Activated naive CD4-positive, alpha-beta T cell treated with anti-CD3 and anti-CD28 coated beads, Interleukin-2, amount 50 U/mL, for 16 hours (primary cell): ENCODE measurements at places on chromosomes 5 and 9.

DNA sequence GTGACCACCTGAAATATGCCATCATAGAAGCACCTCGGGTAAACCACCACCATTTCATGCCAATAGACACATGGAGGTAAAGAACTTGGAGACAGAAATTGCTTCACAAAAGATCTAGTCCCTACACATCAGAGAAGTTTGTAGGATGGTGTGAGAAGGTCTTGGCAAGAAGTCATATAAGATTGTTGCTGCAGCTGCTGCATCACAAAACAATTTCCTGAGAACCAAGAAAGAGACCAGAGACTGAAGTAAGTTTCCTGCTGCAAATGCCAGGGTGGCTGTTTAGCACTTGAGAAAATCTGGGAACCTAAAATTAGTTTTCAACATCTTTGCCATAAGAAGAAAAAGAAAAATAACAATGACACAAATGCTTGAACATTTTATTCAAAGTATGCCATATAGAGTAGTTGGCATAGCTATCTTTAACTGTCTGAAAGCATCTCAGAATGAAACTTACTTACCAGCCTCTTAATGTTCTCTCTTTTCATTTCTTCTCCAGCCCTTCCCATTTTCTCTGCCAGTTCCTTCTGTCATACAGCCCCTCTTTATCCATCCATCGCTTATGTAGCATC is 114.3 kb downstream of the KCTD16 start:
- no peak for DNase-seq

GRCh38 chr5:97224112-97224750 is 41.2 kb upstream of the RIOK2 start:
- DNase-seq, result no peak

DNA sequence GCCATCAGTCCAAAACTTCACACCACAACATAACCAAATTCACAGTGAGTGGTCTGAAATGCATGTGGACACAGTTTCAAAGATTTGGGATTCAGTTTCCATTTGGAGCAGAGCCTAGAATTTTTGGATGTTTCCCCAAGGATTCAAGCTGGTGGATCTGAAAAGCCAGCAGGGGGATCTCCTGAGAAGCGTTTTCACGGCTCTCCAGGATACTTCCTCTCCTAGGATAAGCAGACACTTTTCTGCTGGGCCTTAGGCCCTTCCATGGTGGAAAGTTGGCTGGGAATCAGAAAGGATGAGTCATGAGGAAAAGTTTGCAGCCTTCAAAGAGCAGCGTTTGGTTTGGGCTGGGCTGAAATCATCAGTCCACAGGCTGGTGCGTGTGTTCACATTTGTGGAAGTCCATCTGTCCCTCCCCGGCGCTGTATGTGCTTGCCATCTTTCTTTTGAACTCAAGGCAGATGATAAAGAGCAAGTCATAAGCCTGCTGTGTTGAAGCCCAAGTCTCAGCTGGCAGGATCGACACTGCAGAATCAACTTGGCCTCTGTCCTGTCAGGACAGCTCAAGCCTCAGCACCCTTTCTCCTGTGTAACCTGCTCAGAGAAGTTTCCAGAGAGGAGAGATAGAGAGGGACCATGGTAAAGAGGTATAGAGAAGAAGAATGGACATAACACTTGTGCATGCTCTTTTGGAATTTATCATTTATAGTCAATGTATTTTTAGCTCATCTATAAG is 152.6 kb upstream of the MSX2 start:
- DNase-seq, result no peak

- DNase-seq, result no peak
These were observed 86.3 kb downstream of the UBE2R2 start for GRCh38 chr9:33903157-33903780.

DNA sequence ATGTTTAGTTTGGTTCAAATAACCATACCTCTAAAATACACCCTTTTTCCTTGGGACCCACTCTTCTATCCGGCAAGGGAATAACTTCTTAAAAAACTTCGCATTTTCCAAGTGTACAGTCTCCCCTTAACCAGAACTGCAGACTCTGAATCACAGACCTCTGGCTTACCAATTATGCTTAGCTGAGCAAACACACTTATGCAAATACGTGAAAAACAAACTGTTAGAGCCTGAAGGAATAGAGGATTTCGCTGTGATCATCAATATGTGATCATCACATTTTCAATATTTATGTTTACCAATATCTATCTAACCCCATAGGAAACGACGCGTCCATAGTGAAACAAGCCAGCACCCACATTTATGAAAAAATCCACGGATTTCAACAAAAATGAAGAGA is 1.3 kb downstream of the LPAR1 start:
- DNase-seq, result no peak

- DNase-seq, result no peak
These were observed at the start of gene IRX2 for GRCh38 chr5:2751592-2752021. IRX2 (minus strand) TSS chr5:2751677; CDS start chr5:2751413, 264 bp downstream.

- DNase-seq, result no peak
These were observed 47.8 kb upstream of the SLC1A3 start for GRCh38 chr5:36558641-36559040.

DNA sequence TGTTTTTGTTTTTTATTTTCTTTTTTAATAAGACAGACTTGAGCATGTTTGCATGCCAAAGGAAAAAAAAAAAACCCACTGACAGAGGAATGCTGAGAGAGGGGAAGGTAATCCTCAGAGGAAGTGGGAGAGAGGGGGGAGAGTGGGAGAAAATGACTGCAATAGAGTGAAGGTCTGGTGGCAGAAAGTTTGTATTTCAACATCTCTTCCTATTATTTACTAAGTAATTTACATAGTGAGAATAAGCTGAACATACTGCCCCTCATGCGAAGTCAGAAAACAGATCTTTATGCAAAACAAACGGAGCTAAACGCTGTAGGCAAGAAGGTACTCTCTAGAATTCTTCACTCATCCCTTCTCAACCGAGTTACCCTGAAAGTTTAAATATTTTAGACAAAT is 45.0 kb downstream of the ELL2 start:
- no peak for DNase-seq

DNA sequence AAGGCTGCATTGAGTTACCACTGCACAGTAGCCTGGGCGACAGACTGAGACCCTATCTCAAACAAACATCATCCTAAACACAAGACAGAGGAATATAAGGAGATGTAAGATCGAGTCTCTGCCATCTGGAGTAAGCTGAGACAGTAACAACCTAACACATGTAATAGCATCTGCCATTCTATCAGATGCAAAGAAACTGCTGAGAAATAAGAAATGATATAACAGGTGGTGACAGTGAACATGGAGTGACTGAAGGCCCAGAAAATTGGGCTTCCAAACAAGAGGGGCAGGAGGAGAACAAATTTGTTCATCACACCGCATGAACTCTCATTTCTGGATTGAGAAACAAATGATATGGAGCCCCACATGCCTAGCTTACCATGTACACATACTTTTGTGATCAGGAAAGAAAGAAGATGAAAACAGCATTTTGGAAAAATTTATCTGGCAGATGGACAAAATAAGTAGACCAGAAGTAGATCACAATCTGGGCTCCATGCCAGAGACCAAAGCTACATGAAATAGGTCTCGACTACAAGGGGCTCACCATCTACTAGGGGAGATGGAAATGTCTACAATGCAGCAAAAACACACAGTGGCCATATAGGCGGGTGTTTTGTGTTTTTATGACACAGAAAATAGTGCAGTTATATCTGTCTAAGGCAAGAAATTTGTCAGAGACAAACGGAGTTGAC is 45.5 kb downstream of the ECPAS start:
- no peak for DNase-seq

- DNase-seq, result no peak
These were observed 481.2 kb downstream of the ACTL7B start for GRCh38 chr9:108374626-108375025.

DNA sequence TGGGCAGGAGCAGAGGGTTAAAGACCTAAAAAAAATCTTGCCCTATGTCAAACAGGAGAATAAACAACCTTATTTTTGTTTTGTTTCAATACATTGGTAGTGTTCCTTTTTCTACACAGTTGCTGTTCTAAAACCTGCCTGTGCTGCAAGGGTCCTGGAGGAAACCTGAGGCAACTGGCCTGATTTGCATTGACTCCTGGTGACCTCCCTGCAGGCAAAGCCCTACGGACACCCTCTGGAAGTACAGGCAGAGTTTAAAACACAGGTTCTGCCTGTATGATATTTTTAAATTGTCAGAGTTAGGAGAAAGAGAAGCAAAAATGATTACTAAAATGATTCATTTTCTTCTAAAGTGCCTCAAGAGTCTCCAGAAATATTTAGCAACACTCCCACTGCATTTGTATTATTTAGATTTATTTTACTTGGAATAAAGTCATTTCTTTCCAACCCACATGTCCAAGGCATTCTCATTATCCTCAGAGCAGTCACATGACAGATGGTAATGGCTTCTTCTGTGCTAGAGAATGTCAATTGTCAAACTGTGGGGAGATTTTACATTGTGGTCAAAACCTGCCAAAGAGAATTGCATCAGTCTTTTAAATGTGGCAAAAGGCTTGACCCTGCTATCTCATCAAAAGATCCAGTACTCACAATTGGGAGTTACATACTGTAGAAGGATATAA is 559.6 kb downstream of the CETN3 start:
- DNase-seq, result no peak

GRCh38 chr5:179858241-179858585 is 404 bp downstream of the MRNIP start:
- DNase-seq, result no peak

DNA sequence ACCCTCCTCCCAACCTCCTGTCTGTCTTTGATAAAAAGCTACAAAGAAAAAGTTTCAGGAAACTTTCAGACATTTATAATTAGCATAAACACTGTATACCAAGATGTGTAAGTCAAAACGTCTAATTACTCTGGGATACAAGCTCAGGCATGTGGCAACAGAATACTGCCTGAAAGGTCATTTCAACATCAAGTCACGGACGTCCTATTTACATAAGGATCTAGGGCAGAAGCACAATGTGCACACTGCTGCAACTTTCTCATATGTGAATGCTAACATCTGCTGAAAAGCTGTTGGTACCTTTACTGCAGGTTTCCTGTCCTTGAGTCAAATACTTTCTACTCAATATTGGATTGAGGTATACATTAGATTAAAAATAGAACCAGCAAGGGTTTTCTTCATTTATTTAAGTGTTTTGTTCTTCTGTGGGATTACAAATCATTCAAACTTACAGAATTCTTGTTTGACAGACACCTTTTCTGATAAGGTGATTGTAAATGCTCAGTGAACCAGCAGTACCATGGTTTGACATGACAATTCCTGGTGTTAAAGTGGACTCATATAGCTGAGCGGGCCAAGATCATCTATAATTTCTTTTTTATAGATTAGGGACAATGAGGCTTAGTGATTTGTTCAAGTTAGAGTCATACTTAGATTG is 36.8 kb downstream of the ELL2 start:
- DNase-seq, result no peak

DNA sequence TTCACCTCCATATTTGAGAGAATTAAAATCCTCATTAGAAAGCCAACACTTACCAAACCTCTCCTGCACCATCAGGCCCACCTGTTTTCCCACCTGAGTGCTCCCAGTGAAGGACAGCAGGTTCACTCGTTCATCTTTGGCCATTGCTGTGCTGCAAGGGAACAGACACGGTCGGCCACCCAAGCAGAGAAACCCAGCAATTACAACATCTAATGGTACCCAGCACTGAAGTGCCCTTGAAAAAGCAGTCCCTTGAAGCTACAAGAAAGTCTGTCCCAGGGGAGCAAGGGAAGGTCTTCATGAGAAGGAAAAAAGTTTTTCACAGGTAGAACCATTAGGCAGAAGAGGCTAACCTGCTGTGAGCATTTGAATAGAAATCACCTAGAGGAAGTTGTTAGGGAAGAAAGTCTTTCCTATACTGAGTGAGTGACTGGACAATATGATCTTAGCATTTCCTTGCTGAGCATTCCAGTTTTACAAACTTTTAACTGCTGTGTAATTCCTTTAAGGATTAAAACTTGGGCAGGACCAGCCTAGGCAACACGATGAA is 26.7 kb downstream of the ALDH7A1 start:
- DNase-seq, result no peak

DNA sequence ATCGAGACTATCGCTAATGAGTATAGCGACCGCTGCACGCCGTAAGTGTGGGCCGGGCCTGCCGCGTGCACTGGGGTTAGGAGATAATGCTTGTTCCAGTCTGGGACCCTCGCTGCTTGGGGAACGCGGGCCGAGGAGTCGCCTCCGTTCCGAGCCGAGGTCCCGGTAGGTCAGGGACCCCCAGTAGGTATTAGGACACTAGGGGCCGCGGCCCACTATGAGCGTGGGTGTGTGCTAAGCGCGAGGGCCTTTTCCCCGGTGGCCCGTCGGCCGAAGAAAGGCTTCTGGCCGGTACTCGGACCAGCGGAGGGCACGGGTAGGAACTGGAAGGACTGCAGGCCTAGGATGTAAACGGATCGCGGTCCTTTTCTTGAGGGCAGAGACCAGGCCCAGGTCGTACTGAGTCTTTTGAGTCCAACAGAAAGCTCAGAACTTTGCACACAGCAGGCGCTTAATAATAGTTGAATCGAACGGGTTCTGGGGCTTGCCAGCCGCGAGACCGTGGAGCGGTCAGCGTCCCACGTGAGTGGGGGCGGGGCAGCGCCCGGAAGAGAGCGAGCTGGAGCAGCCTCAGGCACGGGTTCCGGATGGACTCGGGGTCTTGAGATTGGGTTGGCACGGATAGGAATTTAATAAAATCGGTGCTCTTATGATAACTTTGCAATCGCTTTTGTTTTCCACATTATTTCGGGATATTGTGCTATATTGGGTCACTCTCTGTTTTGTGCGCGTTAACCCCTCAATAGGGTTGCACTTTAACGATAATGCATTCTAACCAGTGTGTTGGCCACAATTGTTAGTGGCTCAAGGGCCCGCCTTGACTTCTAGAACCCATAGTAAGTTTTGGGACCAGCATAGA is 733 bp downstream of the HSPA4 start:
- DNase-seq, result peak; percentile 54

GRCh38 chr5:146699138-146699537 is 179.4 kb downstream of the PPP2R2B start:
- DNase-seq, result no peak

- DNase-seq, result no peak
These were observed 6.8 kb upstream of the IFNA5 start for GRCh38 chr9:21311889-21312288.

GRCh38 chr9:113461285-113461684 is 2.2 kb upstream of the RGS3 start:
- DNase-seq, result no peak

- DNase-seq, result no peak
These were observed 85.4 kb upstream of the FSTL4 start for GRCh38 chr5:133697536-133698258.

DNA sequence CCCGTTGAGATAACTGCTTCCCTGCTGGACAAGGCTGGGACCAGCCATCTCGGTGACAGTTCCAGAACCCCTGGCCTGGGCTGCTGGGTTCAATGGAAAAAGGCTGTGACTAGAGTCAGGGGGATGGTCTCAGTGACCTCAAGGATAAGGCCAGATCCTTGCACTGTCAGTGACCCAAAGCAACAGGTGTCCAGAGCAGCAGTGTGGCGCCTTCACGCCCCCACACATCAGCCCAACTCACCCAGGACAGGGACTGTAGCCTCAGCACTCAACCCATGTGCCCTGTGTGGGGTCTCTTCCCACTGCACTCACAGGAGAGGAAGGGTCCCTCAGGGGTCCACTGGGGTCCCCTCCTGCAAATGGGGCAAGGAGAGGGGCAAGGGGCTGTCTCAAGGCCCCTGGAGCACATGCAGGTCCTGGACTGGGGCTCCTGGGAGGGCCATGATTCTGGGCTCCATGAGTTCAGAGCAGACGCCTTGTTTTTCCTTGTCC is 698 bp upstream of the LCN2 start:
- DNase-seq, result no peak

GRCh38 chr9:11933926-11934325 is 759.3 kb upstream of the TYRP1 start:
- DNase-seq, result no peak
